ENCODE measurements at places on chromosomes 7 and 10. TPM values are rescaled to one million over a fixed set of nuclear protein-coding genes. Genes with fewer than 3 reads are reported as not detected.

DNA sequence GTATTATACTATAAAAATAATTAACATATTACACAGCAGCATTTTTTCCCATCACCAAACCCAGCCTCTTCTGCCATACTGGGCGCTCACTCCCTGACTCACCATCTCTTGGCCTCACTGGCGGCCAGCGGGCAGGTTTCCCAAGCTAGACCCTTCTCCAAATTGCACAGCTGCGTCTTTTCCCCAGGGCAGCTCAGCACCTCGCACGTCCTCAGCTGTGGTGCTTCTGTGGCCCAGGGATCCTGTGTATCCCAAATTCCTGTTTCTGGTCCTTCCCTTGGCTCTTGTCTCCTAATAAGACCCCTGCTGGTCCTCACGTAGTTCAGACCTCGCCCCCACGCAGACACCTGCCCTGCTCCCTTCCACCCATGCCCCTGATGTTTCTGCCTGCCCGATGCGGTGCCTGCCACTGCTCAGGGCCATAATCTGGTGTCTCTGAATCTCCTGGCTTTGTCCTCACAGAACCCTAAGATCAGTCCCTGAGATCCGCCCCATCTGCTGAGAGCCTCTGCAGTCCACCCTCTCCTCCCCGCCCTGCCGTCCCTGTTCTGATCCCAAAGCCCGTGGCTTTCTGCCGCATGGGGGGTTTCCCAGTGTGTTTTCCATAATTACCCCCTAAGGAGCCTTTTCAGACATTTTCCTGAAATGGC is 290.1 kb downstream of the TCERG1L start:
- no peak for DNase-seq

DNA sequence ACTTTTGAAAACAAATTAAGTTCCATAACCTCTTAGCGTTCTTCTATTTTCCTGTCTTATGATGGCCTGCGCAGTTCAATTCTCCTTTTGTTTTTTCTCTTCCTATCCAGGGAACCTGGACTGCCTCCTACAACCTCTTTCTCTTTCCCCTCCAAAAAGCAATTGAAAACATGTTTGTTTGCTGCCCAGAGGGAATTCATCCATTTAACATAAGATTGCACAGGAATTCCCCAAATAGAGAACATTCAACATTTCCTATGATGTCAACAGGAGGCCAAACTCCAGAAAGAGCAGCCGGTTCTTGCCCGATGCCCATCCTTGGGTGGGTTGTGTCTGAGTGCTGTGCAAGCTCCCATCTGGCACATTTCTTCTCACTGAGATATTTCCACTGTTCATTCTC is 94.2 kb upstream of the NRP1 start:
- no peak for DNase-seq

- no peak for DNase-seq
These were observed 187.8 kb downstream of the GNAT3 start for GRCh38 chr7:80324032-80324431.

Gene C10orf67
- polyA plus RNA-seq, result 2.7 TPM

Gene TNRC18
- 142 TPM for polyA plus RNA-seq
